ENCODE measurements at places on chromosomes 4 and X. TPM values are rescaled to one million over a fixed set of nuclear protein-coding genes. Genes with fewer than 3 reads are reported as not detected.
A peak's percentile ranks its signal among the peaks of the same experiment; 100 is the strongest.

- DNase-seq = no peak
Measured at GRCh38 chr4:40349561-40350198, 14.5 kb downstream of the CHRNA9 start.

DNA sequence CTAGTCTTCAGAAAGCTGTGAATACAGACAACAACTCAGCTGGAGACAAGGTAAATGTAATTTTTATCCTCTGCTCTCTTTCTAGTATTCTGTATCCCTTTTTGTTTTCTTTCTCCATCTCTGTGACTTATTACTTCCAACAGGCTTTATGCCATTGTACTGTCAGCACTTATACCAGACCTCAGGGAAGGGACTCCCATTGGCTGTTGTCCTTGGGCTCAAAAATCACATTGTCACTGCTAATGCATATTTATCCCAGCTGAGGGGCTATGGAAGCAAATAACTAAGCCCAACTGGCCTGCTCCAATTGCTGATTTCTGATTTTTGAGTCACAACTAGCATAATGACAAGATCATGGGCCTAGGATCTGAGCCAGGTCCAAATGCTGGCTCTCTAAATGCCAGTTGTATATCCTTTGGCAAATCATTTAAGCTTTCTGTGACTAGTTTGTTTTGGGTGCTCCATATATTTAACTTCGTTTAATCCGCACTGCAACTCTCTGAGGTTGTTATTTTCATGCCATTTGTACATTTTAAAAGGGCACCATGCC is 395.1 kb upstream of the GNPDA2 start:
- no peak for DNase-seq

GRCh38 chr4:5381961-5382441 is 326.4 kb downstream of the EVC2 start:
- DNase-seq = no peak

- peak; percentile 7 for DNase-seq
Measured at GRCh38 chr4:24067367-24068193, 177.7 kb upstream of the PPARGC1A start.

DNA sequence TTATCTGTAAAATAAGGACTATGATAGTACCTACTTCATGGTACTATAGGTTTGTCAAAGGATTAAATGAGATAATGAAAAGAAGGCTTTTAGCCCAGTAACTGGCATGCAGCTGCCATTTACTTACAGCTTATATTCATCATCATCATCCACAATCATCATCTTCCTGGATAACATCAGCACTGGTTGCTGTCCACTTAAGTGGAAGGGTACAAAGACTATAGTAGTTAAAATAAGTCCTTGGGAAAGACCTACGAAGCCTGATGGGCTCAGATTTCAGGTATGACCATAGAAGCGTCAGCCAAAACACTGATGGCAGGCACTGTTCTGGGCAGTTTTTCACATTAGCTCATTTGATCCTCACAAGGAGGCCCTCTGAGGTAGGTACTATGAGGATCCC is 20.6 kb downstream of the CCDC149 start:
- no peak for DNase-seq

DNA sequence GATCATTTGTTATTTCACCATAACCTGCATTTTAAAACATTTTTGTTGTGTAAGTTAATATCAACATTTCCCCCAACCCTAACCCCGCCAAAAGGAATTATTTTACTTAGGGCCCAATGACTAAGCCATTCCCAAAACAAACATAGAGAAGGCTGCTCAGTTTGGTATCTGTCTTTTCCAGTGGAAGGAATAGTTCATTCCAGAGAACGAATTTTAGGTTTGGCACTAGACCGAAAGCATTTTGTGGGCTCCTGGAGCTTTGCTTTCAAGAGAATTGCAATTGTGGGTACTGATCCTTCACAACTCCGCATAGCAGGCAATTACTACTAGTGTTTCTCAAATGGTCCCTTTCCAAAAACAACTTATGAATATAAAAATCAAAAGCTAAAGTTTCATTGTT is 226.7 kb upstream of the MAD2L1 start:
- DNase-seq = no peak

GRCh38 chr4:136768213-136768924 is 763.9 kb downstream of the PCDH18 start:
- DNase-seq = no peak

- no peak for DNase-seq
Measured at GRCh38 chr4:118265312-118266144, 87.3 kb downstream of the PRSS12 start.

Gene NPY2R
- total RNA-seq = 0.41 TPM
